ENCODE measurements at places on chromosomes 3 and 15. TPM values are rescaled to one million over a fixed set of nuclear protein-coding genes. Genes with fewer than 3 reads are reported as not detected.

The SH2D7 gene
- 2.2 TPM for total RNA-seq

The ABI3BP gene
- 70.8 TPM for total RNA-seq

The GHSR gene
- not detected for total RNA-seq

The TNNC1 gene
- 2.5 TPM for total RNA-seq

The IQCF5 gene
- not detected for total RNA-seq

The FEZF2 gene
- not detected for total RNA-seq

DNA sequence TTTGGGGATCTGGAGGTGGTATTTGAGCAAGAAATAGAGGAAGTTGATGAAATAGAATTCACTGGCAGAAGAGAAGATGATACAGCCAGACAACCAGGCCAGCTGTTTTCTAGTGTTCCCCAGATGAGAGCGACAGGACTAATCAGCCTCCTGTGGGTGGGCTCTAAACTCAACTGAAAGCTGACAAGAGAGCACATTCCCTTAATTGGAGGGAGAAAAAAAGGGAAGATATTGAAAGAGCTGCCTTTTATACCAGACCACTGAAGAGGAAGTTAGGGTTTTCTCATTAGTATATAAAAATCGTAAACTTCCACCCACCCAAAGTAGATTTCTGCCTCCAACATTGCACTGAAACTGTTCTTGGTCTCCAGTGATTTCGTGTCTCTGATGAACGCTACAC is 6.5 kb upstream of the TM4SF19 start:
- DNase-seq: no peak

- DNase-seq: no peak
Observed at GRCh38 chr15:83745771-83746170, 91.8 kb downstream of the ADAMTSL3 start.

GRCh38 chr3:148607491-148607890 is 90.2 kb upstream of the AGTR1 start:
- DNase-seq: no peak

DNA sequence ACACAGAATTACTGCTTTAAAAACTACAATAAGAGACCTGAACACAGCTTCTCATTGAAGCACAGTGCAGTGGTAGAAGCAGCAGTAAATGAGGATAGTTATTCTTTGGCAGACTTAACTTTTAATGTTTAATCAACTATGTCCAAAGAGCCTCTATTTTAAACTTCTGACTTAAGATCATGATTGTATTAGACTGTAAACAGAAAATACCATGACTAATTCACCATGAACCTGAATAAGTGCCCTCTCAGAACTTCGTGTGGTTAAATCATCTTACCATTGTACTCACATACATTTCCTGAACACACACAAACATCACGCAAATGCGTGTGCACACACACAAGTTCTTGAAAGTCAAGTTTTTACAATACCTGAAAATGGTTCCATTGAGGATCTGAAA is 13.9 kb downstream of the CEP152 start:
- no peak for DNase-seq

GRCh38 chr3:57972531-57973111 is 35.6 kb upstream of the FLNB start:
- DNase-seq: peak; percentile 90

DNA sequence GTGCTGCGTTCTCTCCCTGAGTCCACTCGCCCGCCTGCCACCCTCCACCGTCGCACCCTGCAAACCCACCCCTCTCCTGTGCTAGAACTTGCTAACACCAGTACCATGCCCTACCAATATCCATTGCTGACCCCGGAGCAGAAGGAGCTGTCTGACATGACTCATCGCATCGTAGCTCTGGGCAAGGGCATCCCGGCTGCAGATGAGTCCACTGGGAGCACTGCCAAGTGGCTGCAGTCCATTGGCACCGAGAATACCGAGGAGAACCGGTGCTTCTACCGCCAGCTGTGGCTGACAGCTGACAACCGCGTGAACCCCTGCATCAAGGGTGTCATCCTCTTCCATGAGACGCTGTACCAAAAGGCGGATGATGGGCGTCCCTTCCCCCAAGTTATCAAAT is 4.9 kb upstream of the ALAS1 start:
- no peak for DNase-seq

DNA sequence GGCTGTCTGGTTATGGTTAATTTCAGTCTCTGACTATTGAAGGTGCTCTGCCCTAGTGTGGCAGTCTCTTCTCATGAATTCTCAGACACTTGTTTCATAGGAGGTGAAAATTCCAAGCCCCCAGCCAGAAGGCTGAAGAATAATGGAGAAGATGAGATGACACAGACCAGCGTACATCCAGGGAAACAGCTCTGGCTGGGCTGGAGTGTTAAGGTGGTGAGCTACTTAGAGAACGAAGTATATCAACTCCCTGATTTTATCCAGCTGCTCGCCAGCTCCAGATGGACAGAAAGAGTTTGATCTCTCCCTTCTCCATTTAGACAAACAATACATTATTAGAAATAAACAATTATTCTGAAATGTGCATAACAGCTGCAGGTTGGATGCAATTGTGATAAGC is 494.5 kb upstream of the RGMA start:
- DNase-seq: no peak

DNA sequence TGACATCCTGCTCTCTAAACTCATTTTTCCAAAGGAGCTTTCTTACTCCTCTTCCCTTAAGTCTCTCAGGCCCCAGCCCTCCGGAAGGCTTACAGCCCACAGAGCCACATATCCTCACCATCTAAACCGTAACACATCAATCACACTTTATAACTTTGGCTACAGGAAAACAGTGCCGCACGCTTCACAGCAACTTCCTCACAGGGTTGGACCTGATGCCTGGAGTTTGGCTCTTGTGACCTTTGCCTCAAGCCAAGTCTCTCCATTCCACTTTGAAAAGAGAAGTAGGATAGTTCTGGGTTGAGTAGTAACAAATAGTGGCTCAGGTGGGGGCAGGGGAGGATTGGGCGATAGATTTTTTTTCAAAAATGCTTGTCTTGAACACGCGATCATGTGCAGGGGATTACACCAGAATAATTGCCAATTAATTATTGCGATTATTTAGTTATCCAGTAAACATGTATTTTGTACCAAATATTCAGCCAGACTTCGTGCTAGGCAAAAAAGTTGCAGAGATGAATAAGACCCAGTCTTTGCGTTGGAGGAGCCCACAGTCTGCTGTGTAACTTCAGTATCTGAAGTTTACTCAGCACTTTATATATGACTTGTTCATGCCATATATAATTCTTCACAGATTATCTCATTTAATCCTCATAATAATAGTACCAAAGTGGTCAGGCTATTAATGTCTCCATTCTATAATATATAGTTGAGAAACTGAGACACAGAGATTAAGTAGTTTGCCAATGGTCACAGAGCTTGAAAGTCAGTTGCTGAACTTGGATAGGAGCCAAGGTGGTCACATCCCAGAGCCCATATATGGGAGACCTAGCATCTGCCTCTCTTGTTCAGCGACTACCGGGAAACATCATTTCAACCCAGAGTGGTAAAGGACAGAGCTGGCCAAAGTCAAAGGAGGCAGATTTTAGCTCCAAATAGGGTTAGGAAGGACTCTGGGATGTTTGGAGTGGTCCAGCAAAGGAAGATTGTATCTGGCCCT is 2.4 kb upstream of the ETV5 start:
- no peak for DNase-seq

DNA sequence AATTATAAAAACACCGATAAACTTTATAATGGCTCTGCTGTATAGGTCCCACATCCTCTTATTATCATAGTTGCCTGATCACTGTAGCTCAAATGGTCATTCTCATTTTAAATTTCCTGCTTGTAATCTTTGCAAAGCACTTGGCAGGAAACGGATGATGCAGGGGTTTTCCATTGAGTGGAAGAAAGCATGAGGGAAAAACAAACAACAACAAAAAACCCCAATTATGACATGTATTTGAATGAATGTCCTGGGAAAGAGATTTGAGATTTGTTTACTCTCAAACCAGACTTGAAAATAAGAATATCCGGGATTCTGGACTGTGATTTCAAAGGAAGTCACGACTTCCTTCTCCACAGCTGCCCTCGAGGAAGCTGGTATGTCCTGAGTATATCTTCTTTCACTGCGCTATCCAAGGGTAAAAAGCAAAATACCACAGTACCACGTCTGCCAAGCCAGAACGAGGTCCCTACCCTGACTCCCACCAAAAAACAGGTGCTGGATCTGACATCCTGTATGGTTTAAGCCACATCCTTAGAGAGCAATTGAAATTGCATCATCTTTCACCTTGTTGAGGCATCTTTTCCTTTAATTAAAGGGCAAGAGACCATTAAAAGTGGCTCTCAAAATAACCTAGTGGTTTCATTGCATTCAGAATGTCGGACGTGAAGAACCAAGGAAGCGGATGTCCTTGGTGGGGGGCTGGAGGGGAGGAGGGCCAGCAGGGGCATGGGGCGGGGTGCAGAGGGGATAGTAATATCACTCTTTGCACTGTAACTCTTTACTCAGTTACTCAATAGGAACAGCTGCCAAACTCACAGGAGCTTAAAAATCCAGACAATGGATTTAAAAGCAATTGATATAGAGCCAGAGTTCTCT is 13.5 kb upstream of the TIPIN start:
- DNase-seq: no peak

DNA sequence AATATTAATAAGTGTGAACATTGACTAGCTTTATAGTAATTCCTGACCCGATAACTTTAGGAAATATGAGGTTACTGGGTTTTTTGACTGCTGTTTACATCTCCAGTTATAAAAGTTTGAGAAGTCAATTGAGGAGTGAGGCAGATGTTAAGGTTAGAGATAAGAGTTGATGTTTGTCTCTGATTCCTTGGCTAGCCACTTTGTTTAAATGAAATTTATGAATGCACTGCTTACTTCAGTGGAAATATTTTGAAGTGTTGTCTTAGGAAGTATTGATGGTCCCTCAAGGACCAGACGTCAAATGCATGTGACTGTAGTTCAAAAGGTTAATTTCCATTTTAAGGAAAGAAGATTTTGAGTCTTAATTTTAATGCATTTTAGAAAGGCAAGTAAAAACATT is 41.7 kb downstream of the MAP2K5 start:
- no peak for DNase-seq

- no peak for DNase-seq
Observed at GRCh38 chr3:25784971-25785370, 1.7 kb upstream of the NGLY1 start.

DNA sequence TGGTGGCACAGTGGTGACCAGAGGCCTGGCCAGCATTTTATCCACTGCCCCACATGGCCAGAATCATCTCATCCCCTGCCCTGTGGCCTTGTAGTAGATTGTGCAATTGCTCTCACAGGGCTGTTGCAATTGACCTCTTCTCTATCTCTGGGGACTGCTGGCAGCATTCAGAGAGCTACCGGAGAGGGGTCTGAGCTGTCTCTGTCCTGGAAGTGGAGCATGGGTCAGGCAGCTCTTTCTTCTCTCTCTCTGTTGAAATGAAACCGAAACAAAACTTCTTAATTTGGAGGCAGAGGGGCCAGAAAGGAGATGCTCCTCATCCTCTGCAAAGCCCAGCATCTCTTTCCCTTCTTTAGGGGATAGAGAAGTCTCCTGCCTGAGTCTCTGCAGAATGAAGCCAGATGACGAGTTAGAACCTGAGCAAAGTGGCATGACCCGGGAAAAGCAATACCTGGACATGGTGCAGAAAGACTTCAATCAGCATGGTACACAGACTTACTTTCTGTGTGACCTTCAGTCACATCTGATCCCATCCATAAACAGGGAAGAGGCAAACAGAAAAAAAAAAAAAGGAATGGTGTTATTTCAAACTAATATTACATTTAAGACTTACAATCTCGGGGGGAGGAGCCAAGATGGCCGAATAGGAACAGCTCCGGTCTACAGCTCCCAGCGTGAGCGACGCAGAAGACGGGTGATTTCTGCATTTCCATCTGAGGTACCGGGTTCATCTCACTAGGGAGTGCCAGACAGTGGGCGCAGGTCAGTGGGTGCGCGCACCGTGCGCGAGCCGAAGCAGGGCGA is 144.5 kb upstream of the BCL6 start:
- no peak for DNase-seq

- DNase-seq: no peak
Observed at GRCh38 chr3:38554127-38554827, 58.1 kb downstream of the EXOG start.

GRCh38 chr3:134822090-134822489 is 27.0 kb downstream of the EPHB1 start:
- DNase-seq: no peak

DNA sequence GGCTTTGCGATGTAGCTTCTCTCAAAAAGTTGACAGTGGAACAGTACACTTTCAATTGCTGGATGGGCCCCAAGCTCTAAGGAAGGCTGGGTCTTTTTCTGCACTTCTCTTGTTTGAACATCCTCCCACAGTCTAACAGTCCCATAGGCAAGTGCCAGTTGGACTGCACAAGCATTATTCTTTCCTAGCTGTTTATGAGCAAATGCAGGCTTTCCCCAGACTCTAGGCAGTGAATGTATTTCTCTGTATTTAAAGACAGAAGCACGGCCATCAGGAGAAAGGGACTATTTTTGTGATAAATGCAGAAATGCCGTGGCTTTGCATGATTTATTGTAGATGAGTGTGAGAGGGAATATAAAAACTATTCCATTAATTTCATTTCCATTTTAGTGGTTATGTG is 539.3 kb upstream of the LMCD1 start:
- no peak for DNase-seq

GRCh38 chr3:90044084-90044816 is 936.8 kb downstream of the EPHA3 start:
- no peak for DNase-seq

- no peak for DNase-seq
Observed at GRCh38 chr3:151351219-151351618, 21.9 kb upstream of the P2RY13 start.

All from mucosa of descending colon (tissue), 3 donors.